ENCODE measurements at places on chromosomes 4 and X.

GRCh38 chr4:104395168-104395614, 99.5 kb downstream of the CXXC4 start:
- DNase-seq, result no peak
- H3K27ac ChIP-seq, result no peak overlapping the region
- H3K36me3 ChIP-seq, result no peaks in the 10 kb centered on the region

DNA sequence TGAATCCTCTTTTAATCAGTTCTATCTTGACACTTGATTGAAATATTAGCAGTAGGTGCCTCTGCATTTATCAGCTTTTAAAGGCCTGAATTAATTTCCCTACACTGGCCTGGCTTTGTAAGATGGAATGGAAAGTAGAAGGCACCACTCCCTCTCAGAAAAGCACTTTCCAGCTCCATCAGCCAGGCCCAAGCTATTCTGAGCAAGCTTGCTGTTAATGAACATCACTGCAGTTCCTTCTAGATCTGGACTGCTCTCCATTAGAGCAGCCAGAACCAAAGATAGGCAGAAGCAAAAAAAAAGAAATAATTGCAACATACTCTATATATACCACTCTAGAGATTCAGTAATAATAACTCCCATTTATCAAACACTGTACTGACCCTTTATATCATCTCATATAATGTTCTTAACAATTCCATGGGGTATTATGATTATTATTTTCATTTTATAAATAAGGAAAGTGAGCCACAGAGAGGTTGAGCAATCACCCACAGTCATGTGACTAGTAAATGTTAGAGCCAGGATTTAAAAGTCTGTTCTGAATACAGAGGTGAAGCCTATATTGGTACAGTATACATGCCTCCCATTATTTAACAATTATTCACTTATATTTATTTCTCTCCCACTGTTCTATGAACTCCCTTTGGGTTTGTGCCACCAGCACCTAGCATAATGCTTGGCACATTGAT, 39.4 kb upstream of the GPC3 start:
- no peaks in the 10 kb centered on the region for H3K4me1 ChIP-seq
- DNase-seq, result no peak
- H3K4me3 ChIP-seq, result no peak overlapping the region
- no peak overlapping the region for H3K27ac ChIP-seq
- no peaks in the 10 kb centered on the region for H3K36me3 ChIP-seq
- no peaks in the 10 kb centered on the region for H3K27me3 ChIP-seq

DNA sequence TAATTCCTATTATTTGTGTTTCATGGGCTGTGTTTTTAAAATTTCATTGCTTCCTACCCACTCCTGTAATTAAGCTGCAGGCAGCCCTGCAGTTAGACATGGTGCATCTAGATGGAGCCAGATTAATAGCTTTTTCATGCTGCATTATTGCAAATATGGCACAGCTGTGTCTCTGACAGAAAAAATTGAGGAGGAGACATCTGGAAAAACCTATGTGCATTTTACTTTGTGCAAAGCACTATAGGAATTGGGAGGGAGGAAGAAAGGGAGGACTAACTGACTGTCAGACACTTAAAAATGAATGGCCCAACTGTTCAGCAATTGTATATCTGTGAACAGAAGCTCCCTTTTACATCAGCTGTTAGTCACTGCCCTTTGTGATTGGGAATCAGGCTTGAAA, 8.1 kb upstream of the RPGR start:
- no peak for DNase-seq
- no peak overlapping the region for H3K4me3 ChIP-seq
- H3K36me3 ChIP-seq, result no peaks in the 10 kb centered on the region
- H3K4me1 ChIP-seq, result no peaks in the 10 kb centered on the region
- H3K27ac ChIP-seq, result no peak overlapping the region
- H3K27me3 ChIP-seq, result no peaks in the 10 kb centered on the region

DNA sequence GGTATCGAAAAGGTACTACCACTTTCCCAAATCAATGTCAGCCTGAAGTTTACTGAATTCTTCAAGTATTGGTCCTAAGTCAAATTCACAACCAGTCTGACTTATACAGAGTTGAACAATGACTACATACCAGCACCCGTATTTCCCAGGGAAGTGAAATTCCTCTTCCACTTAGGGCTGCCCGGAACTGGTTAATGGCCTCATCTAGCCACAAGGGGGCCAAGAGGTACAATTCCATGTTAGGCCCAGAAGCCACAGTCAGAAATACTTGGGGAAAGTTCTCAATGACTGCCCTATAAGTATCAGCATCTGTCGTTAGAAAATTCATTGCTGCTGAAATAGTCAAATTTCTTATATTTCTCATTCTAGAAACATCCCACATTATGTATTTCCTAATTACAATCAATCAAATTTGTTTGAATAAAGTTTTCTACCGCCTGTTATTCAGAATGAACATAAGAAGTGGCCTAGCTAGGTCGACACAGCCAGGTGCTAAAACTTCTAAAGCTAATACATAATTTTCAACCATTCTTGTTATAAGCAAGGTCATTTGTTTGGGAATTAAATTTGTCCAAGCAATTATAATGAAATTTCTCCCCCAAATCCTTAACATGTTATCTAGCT, 5.6 kb upstream of the PCDH7 start:
- no peak overlapping the region for H3K4me3 ChIP-seq
- H3K36me3 ChIP-seq, result no peaks in the 10 kb centered on the region
- no peak overlapping the region for H3K27ac ChIP-seq

- no peak overlapping the region for H3K4me3 ChIP-seq
- no peaks in the 10 kb centered on the region for H3K36me3 ChIP-seq
- H3K4me1 ChIP-seq, result peaks cover 6% of the 10 kb centered on the region
- no peaks in the 10 kb centered on the region for H3K27me3 ChIP-seq
- no peak overlapping the region for H3K27ac ChIP-seq
Observed at GRCh38 chr4:80079255-80079923, 6.4 kb upstream of the ANTXR2 start.

Data from effector memory CD4-positive, alpha-beta T cell (primary cell).